ENCODE measurements at places on chromosomes 1 and 21.

GRCh38 chr1:38727684-38728584 is 131.6 kb downstream of the RRAGC start:
- DNase-seq: no peak

DNA sequence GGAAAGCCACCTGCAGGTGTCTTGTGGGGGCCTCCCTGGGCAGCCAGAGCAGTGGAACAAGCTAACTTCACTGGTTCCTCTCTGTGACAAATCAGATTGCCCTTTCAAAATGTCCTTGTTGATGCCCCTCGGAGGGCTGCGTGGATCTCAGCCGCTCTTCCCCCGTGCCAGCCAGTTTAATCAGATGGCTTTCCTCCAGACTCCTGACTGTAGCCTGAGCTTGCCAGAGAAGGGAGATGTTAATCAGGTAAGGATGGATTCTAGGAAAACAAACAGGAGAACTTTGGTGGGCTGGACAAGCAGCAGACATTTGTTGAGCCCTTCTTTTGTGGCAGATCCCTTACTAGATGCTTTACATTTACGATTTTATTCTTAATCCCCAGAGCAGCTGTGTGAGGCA is 88.2 kb downstream of the DMRTA2 start:
- no peak for DNase-seq

DNA sequence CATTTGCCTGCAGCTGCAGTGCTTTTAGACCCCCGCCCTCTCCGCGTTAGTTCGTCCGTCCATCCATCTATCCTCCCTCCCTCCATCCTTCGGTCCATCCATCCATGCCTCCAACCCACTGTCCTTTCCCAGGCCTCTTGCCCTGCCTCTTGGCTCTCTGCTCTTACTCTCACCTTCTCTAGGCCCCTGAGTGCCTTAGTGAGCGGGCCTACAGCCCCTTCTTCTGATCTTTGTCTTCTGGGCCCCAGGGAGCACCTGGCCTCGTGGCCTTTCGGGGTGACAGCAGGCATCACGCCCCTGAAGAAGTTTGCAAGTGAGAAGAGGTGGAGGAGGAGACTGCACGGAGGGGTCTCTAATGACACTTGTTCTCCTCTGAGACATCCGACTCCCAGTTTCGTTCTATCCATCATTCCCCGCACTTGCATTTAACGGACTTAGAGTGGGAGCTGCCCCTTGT is 842 bp downstream of the ATXN7L2 start:
- no peak for DNase-seq

GRCh38 chr1:162364498-162364897 is 12.2 kb downstream of the SPATA46 start:
- DNase-seq: no peak

GRCh38 chr1:162988869-162989268 is 80.3 kb upstream of the RGS4 start:
- no peak for DNase-seq

DNA sequence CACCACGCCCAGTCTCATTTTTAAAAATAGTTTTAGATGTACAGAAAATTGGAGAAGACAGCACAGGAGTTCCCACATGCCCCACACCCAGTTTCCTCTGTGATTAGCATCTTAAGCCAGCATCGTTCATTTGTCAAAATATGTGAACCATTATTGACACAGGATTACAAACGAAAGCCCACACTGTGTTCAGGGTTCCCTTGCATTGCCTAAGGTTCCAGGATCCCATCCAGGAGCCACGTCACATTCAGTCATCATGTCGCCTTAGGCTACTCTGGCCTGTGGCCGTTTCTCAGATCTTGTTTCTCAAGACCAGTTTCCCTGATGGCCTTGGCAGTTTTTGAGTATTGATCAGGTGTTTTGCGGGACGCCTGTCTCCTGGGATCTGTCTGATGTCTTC is 34.7 kb upstream of the TNFRSF1B start:
- no peak for DNase-seq

DNA sequence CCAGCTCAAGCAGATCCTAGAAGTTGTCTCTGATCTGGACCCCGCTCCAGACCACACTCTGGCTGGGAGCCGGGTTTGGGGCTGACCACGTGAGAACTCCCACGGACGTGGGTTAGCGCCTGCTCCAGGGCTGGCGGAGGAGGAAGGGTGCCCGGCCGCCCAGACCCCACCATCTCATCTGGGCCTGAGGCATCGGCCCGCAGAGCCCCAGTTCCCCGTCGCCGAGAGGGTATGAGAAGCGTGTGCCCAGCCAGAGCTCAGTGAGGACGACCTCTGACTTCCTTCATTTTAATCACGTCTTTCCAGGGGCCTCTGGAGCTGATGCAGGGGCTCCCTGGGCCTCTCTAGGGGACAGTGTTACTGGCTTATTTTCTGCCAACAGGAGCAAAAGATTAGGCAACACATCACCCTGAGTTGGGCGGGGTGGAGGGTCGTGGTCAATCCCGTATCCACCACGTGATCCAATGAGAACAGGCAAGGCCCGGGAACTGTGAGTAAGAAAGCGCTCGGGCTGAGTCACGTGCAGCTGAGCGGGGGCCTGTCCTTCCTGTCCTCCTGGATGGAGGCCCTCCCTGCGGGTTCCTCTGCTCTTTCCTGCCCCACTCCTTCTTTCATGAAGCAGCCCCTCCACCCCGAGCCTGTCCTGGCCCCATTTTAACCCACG is 81.1 kb downstream of the SIK1 start:
- DNase-seq: no peak

DNA sequence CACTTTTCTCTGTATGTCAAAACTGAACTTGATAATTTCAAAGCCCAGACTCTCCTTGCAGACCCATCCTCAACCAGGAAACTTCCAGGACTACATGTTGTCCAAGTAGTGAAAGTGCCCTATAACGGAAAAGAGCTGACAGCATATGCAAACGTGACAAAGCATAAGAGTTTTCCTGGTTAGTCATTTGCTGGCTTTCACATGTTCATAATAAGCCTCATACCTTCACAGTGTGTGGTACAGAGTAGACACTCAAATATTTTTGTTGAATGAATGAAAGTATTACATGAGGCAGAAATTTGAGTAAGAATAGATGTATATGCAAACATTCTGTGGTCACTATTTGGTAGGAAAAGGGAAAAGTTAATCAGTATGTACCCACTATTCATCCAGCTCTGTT is 473.3 kb downstream of the MRPL39 start:
- no peak for DNase-seq

- no peak for DNase-seq
Measured at GRCh38 chr1:54813485-54814125, 12.5 kb upstream of the TTC22 start.

Measured in germinal center (tissue), 1 donor.